A375 (cell line): ENCODE measurements at places on chromosomes 1 and 21. TPM values are rescaled to one million over a fixed set of nuclear protein-coding genes. Genes with fewer than 3 reads are reported as not detected.

Gene SOX13
- 8.3 and 8.7 TPM in 2 replicates for total RNA-seq

Gene PLA2G2D
- not detected in 2 replicates for total RNA-seq

Gene OR2C3
- total RNA-seq = not detected in 2 replicates

Gene PYHIN1
- total RNA-seq = not detected in 2 replicates

Gene TCEA3
- total RNA-seq = 1.4 and 2.1 TPM in 2 replicates

Gene GBP7
- not detected in 2 replicates for total RNA-seq

Gene DIPK1A
- total RNA-seq = 0.66 and 0.68 TPM in 2 replicates

Gene SUSD4
- total RNA-seq = 0.13 and 0.26 TPM in 2 replicates

Gene CHI3L2
- 0.34 and 0.38 TPM in 2 replicates for total RNA-seq

Gene PSRC1
- 33.0 and 33.9 TPM in 2 replicates for total RNA-seq

Gene CYP4A22
- total RNA-seq = not detected in 2 replicates

Gene TGFBR3
- 0.56 and 0.72 TPM in 2 replicates for total RNA-seq

Gene DNASE2B
- total RNA-seq = not detected in 2 replicates

Gene FCRL6
- not detected in 2 replicates for total RNA-seq

Gene BCAR3
- 110 and 117 TPM in 2 replicates for total RNA-seq

Gene MYOC
- not detected in 2 replicates for total RNA-seq
